ENCODE measurements at places on chromosomes 5 and 9.

GRCh38 chr5:179827680-179828079 is 7.0 kb downstream of the SQSTM1 start:
- DNase-seq = no peak

GRCh38 chr5:8895599-8895998 is 650.3 kb downstream of the SEMA5A start:
- DNase-seq = no peak

DNA sequence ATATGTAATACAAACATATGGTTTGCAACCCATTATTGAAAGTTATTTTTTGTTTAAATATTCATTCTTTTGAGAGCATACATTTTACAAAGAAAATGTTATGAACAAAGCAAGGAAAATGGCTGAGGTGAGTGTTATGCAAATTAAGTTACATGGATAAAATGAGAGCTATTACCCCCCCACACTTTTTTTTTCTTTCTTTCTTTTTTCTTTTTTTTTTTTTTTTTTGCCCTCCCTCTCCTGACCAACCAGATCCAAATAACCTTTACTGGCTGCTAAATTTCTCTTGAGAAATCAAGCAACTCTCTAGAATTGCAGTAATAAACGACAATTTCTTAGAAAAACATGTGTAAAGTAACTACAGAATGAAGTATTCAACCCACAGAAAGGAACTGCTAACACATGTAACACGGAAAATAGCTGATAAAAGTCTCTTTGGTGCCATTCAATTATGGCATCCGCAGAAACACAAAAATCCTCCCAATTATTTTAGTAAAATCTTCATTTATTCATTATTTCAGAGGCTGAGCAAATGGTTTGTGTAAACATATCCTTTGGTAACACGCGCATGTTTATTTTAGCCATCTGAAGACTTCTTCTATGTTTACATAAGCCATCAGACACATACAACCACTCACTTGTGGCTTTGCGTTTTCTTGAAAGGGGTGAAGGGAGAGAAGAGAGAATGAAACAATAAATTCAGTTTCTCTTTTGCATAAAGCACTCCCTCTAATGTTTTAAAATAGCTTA is 216.1 kb downstream of the NFIB start:
- no peak for DNase-seq

- no peak for DNase-seq
Observed at GRCh38 chr9:88712484-88712883, 177.5 kb downstream of the NXNL2 start.

- DNase-seq = no peak
Observed at GRCh38 chr5:30932273-30933017, 261.0 kb upstream of the CDH6 start.

- peak; percentile 24 for DNase-seq
Observed at GRCh38 chr5:179530069-179530998, 20.0 kb upstream of the RUFY1 start.

- DNase-seq = no peak
Observed at GRCh38 chr9:99056886-99057664, 47.8 kb upstream of the TGFBR1 start.

DNA sequence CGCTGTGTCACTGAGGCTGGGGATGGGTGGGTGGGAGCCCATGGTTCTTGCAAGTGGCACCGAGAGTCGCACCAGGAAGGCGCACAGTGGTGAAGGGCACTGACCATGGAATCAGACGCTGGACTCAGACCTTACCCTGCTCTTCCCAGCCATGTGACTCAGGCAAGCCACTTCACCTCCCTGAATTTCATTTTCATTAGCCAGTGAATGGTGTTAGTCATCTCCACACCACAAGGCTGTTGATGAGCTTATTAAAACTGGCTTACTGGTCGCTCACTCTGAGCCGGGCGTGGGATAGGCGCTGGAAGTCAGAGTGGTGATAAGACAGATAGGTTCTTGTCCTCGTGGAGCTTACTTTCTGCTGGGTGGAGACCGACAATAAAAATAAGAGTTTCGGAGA is 25.1 kb downstream of the FGF18 start:
- DNase-seq = no peak

GRCh38 chr5:132546108-132546507 is 2.8 kb upstream of the IL5 start:
- DNase-seq = no peak

GRCh38 chr5:151093476-151093889 is 12.6 kb upstream of the TNIP1 start:
- DNase-seq = no peak

DNA sequence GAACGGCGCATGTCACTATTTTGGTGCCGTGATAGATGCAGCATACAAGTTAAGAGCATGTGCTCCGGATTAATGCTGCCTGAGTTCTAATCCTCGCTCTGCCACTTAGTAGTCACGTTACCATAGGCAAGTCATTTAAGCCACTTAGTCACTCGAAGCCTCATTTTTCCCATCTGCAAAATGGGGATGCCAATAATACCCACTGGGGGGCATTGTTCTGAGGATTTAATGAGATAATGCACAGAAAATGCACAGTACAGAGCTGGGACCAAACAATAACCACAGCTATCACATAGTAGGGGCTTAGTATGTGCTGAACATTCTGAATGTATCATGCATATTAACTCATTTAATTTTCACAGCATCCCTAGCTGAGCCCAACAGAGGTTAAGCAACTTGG is 9.1 kb downstream of the NIPAL4 start:
- no peak for DNase-seq

DNA sequence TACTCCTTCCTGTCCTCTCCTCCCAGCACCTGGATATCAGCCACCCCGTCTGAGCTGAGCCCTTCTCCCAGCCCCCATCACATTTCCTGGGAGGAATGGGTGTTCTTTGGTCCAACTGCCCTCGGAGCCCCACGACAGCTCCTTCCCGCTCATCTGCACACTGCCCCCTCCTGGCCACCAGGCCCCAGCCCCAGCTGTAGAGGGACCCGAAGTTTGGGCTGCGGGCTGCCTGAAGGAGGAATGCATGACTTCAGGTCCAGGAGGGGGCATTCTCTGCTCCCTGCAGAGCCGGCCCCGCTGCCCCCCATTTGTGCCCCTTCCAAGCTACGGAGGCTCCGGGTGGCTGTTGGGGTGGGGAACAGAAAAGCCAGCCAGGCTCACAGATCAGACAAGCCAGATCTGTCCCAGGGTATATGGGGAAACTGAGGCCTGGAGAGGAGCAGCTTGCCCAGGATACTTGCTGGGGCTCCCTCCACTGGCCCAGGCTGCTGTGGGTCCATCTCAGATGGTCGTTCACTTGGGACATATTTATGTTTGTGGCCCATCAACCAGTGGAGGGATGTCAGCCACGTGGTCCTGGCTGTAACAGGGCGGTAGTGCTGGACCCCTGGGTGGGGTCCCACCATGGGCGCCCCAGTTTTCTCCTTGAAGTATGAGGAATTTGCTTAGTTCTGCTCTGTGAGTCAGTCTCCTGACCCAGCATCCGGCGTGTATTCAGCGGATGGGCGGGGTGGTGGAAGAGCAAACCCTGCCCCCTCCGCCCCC is 33.1 kb downstream of the DAB2IP start:
- DNase-seq = no peak

DNA sequence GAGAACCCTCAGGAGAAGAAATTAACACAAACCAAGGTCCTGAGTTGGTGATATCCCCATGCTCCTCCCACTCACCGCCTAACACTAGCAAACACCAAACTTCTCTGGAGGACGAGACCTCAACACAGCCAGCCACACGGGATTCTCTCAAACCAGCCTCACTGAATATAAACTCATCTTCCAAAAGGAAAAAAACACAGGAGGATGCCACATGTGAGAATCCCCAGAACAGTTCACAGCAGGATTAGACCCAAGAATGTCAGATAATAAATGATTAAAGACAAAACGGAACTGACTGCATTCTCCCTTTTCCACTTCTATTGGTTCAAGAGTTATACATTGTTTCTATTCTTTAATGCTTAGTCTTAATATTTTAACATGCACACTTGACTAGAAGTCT is 89.2 kb downstream of the LPAR1 start:
- DNase-seq = no peak

GRCh38 chr5:56161927-56162326 is 71.2 kb downstream of the ANKRD55 start:
- DNase-seq = no peak

- DNase-seq = no peak
Observed at GRCh38 chr5:140571105-140571504, 6.5 kb downstream of the SLC35A4 start.

DNA sequence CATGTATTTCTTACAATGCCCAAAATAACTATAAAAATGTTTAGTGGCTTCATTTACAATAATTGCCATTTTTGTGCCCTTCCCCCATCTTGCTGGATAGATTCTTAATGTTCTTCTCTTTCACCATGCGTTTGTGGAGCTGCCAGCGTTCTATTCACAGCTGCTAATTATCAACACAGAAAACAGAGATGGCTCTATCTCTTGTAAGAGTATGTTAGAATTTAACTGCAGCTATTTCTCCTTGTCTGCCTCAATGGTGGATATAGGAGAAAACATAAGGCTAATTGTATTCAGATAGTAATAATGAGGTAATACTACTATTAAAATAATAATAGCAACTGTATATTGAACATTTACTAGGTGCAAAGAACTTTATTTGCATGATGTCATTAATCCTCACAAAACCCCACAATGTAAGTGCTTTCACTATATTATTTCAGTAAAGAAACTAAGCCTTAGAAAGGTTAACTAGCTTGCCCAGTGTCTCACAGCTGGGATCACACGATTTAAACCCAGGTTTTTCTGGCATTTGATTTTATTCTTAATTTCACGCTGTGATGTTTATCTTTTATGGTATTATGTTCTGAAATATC is 50.1 kb downstream of the JAKMIP2 start:
- DNase-seq = no peak

GRCh38 chr9:89518466-89519365 is 20.8 kb upstream of the SEMA4D start:
- DNase-seq = no peak

- DNase-seq = no peak
Observed at GRCh38 chr9:112921549-112921948, 30.9 kb upstream of the SLC46A2 start.

DNA sequence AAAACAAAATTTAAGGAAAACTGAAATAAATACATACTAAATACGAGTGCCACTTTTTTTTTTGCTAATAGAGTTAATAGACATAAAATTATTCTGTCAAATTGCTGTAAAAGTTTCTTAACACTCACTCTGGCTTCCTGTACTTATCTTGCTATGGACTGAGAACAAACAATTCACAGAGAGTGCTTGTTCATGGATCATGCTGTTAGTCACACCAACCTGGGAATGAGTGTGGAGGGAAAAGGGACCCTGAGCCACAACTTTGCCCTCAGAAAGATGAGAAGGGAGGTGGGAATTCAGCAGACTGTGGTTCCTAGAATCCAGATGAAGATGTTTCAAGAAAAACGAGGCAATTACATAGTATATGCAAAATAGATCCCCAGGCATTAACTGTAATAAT is 246.9 kb downstream of the FBXL7 start:
- no peak for DNase-seq

- no peak for DNase-seq
Observed at GRCh38 chr5:17269201-17269600, 51.8 kb downstream of the BASP1 start.

- no peak for DNase-seq
Observed at GRCh38 chr5:146606893-146607292, 90.9 kb upstream of the GPR151 start.

DNA sequence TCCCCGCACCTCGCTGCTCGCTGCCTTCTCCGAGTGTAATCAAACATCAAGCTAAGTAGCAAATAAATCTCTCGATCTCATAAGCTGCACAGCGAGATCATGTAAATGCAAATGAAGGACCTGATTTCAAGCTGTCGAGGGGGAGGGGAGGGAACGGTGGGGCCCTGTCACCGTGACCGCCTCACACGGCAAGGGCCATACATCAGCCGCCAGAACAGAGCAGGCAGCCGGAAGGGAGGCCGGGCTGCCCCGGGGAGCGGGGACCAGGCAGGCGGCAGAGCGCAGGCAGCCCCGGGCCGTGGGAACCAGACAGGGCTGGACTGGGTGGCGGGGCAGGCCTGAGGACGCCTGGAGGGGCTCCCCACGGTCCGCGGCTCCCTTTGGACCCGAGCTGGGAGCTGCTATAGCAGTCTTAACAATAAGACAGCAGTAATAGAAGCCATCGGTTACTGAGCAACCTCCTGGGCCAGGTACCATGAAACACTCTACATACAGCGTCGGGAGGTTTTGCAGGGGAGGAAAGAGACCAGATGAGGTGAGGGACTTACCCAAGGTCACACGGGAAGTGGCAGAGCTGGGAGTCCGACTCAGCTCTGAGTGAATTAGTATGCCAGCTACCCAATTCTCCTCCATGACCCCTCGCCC is 76.8 kb downstream of the CFAP77 start:
- peak; percentile 55 for DNase-seq

DNA sequence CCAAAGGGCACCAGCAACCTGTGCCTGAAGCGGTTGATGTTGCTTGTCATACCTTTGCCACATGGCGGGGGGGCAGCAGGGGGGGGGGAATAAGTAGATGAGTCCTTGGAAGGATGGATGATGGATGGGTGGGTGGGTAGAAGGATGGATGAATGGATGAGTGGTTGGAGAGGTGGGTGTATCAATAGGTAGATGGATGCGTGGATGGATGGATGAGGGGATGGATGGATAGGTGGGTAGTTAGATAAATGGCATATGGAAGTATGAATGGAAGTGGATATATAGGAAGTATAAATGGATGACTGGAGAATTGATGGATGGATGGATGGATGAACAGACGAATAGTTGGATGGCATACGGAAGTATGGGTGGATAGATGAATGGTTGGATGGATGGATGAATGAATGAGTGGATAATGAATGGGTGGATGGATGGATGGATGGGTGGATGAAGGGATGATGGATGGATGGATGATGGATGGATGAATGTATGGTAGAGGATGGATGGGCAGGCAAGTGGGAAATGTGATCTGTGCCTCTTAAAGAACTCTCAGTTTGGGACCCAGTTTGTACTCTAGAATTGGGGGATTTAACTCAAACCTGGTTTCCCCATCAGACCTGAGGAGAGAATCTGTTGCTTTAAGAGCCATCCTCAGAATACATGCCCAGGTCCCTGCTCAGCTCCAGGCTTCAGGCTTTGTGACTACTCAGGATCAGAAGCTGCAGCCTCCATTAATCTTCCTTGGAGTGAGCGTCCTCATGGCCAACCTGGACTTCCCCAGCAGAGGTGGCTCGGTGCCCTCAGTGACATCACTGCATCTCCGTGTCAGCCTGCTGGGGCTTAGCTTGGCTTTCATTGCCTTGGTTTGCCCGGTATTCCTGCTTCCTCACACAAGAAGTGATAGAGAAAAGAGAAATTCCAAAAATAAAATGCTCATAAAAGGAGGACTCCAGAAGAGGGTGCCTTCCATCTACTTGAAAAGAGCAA is 27.6 kb upstream of the SUSD3 start:
- no peak for DNase-seq

- no peak for DNase-seq
Observed at GRCh38 chr5:179371681-179372680, 26.7 kb upstream of the ADAMTS2 start.

GRCh38 chr5:124444147-124444775 is 302.2 kb downstream of the ZNF608 start:
- DNase-seq = no peak

DNA sequence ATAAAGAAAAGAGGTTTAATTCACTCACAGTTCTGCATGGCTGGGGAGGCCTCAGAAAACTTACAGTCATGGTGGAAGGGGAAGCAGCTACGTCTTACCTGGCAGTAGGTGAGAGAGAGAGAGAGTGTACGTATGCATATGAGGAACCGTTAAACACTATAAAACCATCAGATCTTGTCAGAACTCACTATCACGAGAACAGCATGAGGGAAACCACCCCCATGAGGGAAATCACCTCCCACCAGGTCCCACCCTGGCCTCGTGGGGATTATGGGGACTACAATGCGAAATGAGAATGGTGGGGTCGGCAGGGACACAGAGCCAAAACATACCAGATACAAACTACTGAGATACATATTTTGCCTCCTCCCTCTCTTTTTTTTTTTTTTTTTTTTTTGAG is 10.8 kb upstream of the FER start:
- DNase-seq = no peak
